Activated gamma-delta T cell treated with Interleukin-2 at 50 U/mL for 16 hours (primary cell): ENCODE measurements at places on chromosomes 3 and 15.

DNA sequence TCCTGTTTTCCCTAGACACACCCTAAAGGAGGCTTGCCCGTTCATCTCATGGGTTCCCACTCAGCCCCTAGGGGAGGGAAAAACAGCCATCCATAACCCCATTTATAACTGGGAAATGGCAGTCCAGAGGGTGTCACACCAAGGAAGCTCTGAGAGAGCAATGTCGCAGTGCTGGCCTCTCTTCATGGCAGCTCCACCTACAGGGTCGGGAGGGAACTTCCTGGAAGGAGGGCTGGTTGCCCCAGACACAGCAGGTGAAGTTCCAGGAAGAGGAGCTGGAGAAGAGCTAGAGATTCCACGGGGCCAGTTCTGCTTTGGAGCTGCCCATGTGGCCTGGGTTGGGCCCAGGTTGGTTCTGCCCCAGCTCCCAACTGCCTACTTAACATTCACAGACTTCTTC lies 22.3 kb upstream of the LINGO1 start:
- DNase-seq: no peak

DNA sequence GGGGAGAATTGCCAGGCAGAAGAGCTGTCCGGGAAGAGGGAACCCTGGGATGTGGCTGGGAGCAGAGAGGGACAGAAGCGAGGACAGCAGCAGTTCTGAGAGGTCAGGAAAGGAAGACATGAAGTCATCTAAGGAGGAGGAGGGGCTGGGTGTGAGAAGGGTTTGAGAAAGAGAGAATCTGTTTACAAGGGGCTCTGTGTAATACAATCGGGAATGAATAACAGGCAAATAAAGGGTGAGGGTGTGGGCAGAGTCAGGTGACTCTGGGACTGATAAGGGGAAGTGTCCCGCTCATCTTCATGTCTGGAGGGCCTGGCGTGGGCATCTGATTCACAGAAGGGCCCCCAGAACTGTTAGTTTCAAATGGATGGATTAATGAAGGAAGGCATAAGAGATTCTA lies 191.3 kb downstream of the XXYLT1 start:
- DNase-seq: no peak

GRCh38 chr15:77553695-77554094 lies 79.0 kb downstream of the LINGO1 start:
- no peak for DNase-seq

DNA sequence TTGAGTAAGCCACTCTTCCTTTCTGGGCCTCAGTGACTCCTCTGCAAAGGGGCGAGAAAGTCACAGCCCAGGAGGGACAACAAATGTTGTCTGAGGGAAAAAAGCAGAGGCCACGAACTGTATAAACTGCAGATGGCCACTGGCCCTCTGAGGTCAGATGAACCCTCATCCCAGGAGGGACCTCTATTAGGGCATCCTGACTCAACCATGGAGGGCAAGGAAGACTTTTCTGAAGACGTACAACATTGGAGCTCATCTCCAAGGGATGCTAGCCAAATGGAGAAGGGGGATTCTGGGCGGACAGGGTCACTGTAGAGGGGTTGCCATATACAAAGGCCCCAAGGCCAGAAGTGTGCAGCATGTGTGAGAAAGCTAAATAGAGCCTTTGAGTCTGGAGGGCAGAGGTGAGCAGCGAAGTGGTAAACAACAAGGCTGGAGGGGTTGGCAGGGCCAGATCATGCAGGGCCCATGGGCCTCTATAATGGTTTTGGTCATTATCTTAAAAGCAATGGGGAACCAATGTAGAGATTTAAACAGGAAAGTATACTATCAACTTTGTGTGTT lies 16.7 kb downstream of the GRAMD2A start:
- DNase-seq: no peak

GRCh38 chr15:75733761-75734651 lies 21.4 kb upstream of the CSPG4 start:
- DNase-seq: no peak

- peak; percentile 52 for DNase-seq
Observed at GRCh38 chr3:16841904-16842271, 42.9 kb upstream of the PLCL2 start.

DNA sequence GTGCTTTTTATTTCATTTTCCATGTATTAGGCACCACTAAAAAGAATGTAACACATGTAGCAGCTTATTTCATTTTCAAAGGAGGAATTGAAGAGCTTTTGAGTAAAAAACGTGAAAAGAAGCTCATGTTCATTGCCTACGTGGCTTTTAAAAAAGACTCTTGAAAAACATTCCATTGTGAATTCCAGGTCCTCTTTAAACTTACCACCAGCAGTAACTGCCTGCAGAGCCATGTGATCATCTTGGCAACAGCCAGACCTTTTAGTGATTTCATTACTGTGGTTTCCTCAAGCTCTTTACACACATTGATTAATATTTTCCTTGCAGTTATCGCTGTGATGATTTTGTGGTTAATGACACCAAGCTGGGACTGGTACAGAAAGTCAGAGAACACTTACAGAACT lies 43.8 kb upstream of the FBXL22 start:
- DNase-seq: no peak

- no peak for DNase-seq
Observed at GRCh38 chr3:84825817-84826216, 133.0 kb upstream of the CADM2 start.

- DNase-seq: no peak
Observed at GRCh38 chr15:101059381-101060341, 140.5 kb downstream of the LRRK1 start.

GRCh38 chr3:65318231-65318630 lies 630.4 kb upstream of the ADAMTS9 start:
- no peak for DNase-seq
